Mucosa of descending colon (tissue), 3 donors: ENCODE measurements at places on chromosomes 12 and 14. TPM values are rescaled to one million over a fixed set of nuclear protein-coding genes. Genes with fewer than 3 reads are reported as not detected.

The RPGRIP1 gene
- not detected for total RNA-seq

The KCNJ8 gene
- total RNA-seq: 15.3 TPM

The PXN gene
- 146 TPM for total RNA-seq

The NUP107 gene
- total RNA-seq: 39.6 TPM

The WNT5B gene
- 4.7 TPM for total RNA-seq

The PHC1 gene
- total RNA-seq: 7.5 TPM

The HHIPL1 gene
- 3.2 TPM for total RNA-seq

The GALNT16 gene
- total RNA-seq: 0.87 TPM

The GEMIN2 gene
- total RNA-seq: 8.1 TPM

The EPS8 gene
- 204 TPM for total RNA-seq

The IRAK3 gene
- 2.7 TPM for total RNA-seq

DNA sequence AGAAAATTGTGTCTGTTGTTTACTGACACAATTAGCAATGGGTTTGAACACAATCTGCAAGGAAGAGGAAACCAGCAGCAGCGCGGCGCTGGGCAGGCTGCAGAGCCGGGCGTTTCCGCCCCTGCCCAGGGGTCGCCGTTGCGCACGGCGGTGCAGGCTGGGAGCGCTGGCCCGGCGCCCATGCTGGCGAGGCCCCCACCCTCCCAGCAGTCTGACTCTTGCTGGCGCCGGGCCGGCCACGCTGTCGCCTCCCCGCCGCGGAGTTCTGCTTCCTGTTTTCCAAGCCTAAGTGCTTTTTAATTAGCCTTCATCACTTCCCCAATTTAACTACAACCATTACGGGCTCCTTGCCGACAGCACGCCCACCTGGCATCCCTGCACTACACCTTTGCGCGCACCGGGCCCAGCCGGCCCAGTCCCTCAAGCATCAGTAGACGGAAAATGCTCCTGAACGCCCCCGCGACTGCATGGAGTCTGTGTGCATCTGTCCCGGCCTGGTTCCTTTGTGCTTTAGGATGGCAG, 212.1 kb downstream of the GXYLT1 start:
- peak; percentile 36 for DNase-seq

- no peak for DNase-seq
These were observed 5.6 kb downstream of the WASHC4 start for GRCh38 chr12:105113094-105113493.

GRCh38 chr12:51488281-51488680, 63.6 kb downstream of the SLC4A8 start:
- no peak for DNase-seq

GRCh38 chr12:89574736-89575208, 48.9 kb upstream of the POC1B start:
- no peak for DNase-seq

DNA sequence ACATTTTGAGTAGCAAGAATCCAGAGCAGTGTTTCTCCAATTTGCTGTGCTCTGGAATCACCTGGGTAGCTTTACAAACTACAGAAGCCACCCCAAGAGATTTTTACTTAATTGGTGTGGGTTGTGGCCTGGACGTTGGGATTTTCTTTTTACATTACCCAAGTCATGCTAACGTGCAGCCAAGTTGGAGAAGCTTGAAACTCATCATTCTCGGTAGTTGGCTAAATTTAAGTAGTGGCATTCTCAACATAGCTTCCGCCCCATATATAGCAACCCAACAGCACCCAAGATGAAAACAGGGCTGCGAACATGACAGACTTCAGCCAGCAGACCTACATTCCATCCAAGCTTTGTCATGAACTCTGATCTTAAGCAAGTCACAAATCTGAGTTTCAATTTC, 25.0 kb downstream of the DAD1 start:
- no peak for DNase-seq

GRCh38 chr12:54358191-54358944, 5.9 kb downstream of the GPR84 start:
- no peak for DNase-seq

DNA sequence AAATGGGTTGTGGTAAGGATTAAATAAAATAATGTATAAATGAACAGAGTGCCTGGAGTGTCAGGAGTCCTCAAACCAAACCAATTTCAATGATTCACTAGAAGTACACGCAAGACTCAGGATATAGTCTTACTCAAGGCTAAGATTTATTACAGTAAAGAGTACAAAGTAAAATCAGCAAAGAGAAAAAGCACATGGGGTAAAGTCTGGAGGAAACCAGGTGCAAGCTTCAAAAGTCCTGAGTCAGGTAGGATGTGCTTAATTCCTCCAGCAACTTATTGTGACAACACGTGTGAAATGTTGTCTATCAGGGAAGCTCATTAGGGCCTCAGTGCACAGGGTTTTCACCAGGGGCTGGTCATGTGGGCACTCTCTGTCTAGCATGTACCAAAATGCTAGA, 105.8 kb upstream of the NAP1L1 start:
- DNase-seq: no peak

DNA sequence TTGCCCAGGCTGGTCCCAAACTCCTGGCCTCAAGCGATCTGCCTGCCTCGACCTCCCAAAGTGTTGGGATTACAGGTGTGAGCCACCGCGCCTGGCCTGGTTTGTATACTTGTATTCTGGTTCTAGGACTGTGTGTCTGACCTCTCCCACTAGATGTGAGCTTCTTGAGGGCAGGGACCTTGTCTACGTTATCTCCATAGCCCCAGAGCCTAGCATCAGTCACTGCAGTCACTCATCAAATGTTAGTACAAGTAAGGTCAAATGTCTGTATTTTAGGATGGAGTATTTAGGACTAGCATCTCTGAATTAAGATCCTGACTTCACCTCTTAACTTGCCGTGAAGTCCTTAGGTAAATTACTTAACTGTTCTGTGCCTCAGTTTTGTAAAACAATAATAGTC, 2.9 kb downstream of the RILPL2 start:
- DNase-seq: no peak

DNA sequence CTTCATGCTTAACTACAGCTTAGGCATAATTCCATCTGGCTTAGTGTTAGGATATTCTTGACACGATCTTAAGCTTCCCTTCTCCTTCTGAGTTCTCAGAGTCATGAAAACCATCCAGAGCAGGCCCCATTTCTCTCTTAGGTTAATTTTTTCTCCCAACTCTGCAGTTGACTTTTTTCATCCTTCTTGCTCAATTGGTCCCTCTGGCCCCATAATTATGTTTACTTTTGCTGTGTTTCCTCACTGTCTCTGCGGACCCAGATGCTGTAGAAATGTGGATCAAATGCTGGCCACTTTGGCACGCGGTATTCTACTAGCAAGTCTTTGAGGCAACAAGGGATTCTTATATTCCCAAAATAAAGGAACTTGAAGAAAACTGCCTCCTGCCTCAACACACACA, 9.5 kb downstream of the TMEM132C start:
- DNase-seq: peak; percentile 5

- DNase-seq: peak; percentile 24
These were observed 15.2 kb upstream of the EAPP start for GRCh38 chr14:34554540-34555250.

GRCh38 chr14:75252254-75252837, 26.3 kb upstream of the FOS start:
- peak; percentile 80 for DNase-seq

- no peak for DNase-seq
These were observed 35.7 kb upstream of the STK38L start for GRCh38 chr12:27208414-27208750.

GRCh38 chr14:75461303-75461702, 33.5 kb downstream of the JDP2 start:
- no peak for DNase-seq

DNA sequence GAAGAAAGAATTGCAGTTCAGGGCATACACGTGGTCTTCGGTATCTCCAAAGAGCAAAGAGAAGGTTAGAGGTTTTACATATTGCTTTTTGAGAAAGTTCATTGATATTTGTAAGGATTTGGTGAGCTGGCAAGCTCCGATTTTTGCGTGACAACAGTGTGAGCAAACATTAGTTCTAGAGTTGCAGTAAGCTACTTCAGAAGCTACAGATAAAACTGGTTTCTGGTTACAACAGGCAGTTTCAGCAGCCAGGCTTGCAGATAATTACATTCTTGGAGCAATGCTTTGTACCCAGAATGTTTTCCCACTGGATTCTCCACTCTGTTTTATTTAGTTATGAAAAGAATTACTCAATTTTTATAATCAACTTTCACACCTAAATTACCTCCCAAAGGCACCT, 28.2 kb downstream of the KLRK1 start:
- DNase-seq: no peak

- no peak for DNase-seq
These were observed 311.6 kb upstream of the DIO2 start for GRCh38 chr14:80522936-80523335.

- DNase-seq: no peak
These were observed 2.1 kb downstream of the OR6C70 start for GRCh38 chr12:55467836-55468235.

DNA sequence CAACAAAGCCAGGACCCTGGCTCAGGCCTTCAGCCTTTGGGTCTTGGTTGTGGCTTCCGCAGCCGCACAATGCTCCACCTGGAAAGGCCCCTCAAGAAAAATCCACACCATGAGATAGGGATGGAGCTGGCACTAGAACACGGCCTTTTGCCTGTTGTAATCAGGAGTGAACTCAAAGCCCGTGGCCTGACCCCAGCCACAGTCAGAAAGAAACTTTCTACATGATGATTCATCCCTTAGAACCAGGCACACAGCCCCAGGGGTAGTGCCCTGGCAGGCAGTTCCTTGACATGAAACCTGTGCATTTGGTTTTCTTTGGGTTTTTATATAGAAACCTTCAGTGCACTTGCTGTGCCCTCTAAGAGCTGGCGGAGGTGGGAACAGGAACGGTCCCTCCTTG, 5.1 kb downstream of the CLMN start:
- DNase-seq: no peak

GRCh38 chr14:22432348-22432976, 156.6 kb downstream of the DAD1 start:
- no peak for DNase-seq

GRCh38 chr14:100868621-100869370, 34.7 kb downstream of the RTL1 start:
- peak; percentile 14 for DNase-seq

DNA sequence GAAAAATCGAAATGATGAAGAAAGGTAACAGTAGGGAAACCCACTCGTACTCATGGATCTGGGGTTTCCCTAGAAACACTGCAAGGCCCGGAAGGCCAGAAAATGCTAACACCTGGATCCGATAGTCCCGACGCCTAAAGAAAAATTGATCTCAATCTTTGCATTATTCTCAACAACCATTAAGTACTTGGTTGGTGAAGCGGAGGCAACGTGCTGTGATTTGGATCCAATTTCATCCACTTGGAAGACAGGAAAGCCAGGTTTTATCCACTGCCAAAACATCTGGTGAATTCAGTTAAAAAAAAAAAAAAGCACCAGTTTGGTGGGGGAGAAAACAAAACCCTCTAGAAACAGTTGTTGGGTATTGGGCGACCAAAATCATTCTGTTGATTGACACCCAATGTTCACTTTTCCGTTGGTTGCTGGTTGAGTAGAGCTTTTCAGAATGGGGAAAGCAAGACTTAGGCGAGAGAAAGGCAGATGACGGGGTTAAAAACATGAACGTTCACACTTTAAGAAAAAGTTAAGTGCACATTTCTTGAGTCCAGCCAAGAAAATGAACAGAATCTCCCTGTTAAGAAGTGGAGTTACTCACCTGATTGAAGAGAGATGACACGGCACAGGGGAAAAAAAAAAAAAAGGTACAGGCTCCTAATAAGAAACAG, 41.9 kb upstream of the MED13L start:
- DNase-seq: no peak

DNA sequence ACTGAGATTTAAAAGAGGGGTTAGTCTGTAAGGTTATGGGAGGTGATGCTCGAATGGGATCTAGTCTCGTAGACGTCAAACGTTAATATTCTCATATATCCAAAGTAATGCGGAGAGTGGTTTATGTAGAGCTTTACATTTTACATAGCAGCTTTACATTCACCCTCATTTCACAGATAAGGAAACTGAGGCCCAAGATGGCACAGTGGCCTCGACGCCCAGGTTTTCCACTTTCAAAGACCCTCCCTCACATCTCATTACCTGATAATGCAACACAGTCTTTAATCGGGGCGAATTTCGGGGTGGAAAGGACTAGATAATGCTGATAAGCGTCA, 450 bp upstream of the TDG start:
- DNase-seq: no peak

GRCh38 chr12:117671734-117672133, 297.1 kb downstream of the KSR2 start:
- DNase-seq: peak; percentile 31

DNA sequence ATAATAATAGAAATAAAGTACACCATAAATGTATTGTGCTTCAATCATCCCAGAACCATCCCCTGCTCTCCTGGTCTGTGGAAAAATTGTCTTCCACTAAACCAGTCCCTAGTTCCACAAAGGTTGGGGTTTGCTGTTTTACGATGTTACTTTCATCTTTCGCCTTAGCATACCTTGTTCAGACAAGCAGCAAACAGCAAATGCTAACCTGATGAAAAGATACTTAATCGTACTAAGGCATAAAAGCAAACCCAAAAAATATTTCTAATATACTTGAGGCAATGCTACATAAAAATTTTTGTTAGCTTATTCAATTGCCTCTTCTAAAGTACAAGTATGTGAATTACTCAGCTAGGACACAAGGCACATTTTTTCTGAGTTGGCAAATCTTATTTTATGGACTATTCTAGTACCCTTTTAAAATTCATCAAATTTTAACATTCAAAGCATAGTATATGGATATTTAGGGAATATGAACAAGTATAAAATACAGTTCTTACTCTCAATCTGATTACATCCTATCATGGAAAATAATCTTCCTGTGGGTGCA, 97.1 kb upstream of the PLEKHG7 start:
- DNase-seq: no peak

GRCh38 chr12:48013287-48013686, 9.0 kb upstream of the COL2A1 start:
- no peak for DNase-seq

DNA sequence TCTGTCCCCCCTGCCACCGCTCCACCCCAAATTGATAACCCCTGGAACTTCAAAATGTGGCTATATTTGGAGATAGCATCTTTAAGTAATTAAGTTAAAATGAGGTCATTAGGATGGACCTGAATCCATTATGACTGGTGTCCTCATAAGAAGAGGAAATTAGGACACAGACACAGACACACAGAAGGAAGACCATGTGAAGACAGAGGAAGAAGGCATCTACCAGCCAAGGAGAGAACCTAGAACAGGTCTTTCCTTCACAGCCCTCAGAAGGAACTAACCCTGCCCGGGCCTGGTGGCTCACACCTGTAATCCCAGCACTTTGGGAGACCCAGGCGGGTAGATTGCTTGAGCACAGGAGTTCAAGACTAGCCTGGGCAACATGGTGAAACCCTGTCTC, 3.6 kb upstream of the HRK start:
- no peak for DNase-seq

DNA sequence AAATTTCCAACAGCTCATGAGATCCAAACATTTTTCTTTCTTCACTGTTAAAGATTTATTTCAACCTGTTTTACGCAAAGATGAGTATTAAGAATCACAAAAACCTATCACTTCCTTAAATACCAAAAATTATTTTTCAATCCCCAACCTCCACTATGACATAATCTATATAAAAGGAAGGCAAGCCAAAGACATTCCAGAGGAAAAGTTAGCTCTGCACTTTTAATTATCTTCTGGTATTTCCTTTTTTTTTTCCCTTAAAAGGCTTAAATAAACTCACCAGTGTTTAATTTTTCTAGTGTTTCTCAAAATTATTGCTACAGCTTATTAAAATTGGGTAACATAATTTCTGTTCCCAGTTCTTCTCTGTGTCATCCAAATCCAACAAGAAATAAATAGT, 75.9 kb downstream of the BMP4 start:
- DNase-seq: no peak

- DNase-seq: no peak
These were observed 2.5 kb upstream of the PPP2R5C start for GRCh38 chr14:101758913-101759593.

- DNase-seq: peak; percentile 80
These were observed at the start of gene CRACR2A for GRCh38 chr12:3752741-3753486. TSS of gene CRACR2A (minus strand) at chr12:3753109. CDS start at chr12:3696999, 56,110 bp downstream.
